Neural progenitor cell (in vitro differentiated cells): ENCODE measurements at places on chromosomes 11 and 22.

DNA sequence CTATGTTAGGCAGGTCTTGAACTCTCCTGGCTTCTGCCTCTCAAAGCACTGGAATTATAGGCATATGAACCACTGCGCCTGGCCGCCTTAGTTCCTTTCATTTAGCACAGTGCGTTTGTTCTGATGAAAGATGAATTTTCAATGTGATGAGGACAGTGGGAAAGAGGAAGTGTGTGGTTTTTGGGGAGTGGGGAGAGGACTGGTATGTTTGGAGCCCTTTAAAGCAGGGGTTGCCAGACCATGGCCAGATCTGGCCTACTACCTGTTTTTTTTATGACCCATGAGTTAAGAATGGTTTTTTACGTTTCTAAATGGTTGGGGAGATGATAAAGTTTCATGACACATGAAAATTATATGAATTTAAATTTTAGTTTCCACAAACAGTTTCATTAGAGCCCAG is 12.5 kb downstream of the ATXN10 start:
- no peak for DNase-seq

- no peak for DNase-seq
These were observed 2.3 kb downstream of the SMTN start for GRCh38 chr22:31083377-31083768.

DNA sequence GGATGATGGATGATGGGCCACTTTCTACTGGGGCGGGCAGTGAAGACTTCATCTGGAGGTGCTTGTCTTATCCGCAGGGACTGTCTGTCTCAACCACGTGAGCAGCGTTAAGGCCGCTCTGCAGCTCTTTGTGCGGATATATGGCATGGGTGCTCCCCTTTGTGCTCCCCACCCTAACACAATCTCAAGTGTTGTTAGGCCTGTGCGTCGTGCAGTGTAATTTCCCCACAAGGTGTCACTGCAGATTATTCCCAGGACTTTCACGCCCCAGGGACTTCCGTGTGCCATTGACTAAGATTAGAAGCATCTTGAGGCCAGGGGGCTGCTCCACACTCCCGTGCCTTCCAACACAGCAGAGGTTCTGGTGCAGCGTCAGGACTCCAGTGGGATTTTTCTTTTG is 65.3 kb downstream of the TBC1D22A start:
- DNase-seq, result no peak

- no peak for DNase-seq
These were observed 421.0 kb downstream of the SOX6 start for GRCh38 chr11:15935373-15935772.

DNA sequence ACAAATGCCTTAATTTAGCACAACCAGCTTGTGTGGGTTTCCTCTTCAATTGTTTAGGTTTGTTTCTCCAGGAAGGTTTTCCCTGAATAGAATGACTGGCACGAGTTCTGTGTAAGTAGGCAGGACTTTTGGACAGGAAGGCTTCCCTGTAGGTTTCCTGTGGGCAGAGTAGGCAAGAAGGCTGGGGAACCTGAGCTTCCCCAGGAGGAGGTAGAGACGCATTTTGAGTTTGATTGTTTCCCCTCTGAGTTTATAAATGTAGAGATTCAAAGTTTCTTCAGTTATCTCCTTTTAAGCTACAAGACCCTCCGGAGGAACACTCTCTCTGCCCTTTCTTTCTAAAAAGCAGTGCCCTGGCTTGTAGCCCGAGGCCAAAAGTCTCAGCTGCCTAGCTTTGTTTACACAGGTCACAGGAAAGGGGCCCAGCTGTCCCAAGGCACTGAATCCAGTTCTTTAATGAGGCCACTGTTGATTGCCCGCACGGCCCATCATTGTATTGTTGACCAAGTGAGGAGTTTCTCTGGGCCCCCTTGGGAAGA is 66.6 kb upstream of the RDX start:
- DNase-seq, result peak; percentile 81

GRCh38 chr11:71286701-71287643 is 34.6 kb upstream of the SHANK2 start:
- no peak for DNase-seq

- DNase-seq, result peak; percentile 48
These were observed 8.2 kb upstream of the PARVG start for GRCh38 chr22:44172370-44173108.

GRCh38 chr11:2151500-2152257 is 9.3 kb downstream of the INS start:
- DNase-seq, result peak; percentile 94

- DNase-seq, result no peak
These were observed 49.1 kb downstream of the CDKN1C start for GRCh38 chr11:2836315-2837095.

- no peak for DNase-seq
These were observed 3.4 kb downstream of the KMT2A start for GRCh38 chr11:118439646-118440045.

GRCh38 chr11:1308743-1309497 is 512 bp downstream of the TOLLIP start:
- no peak for DNase-seq

DNA sequence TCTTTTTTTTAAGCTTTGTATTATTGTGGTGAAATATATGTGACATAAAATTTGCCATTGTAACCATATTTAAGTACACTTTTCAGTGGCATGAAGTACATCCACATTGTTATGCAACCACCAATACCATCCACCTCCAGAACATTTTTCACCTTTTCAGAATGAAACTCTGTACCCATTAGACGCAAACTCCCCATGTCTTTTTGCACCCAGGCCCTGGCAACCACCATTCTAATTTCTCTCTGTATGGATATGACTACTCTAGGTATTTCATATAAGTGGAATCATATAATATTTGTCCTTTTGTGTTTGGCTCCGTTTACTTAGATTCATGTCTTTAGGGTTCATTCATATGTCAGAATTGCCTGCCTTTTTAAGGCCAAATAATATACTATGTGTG is 182.8 kb upstream of the TBCEL start:
- DNase-seq, result no peak

DNA sequence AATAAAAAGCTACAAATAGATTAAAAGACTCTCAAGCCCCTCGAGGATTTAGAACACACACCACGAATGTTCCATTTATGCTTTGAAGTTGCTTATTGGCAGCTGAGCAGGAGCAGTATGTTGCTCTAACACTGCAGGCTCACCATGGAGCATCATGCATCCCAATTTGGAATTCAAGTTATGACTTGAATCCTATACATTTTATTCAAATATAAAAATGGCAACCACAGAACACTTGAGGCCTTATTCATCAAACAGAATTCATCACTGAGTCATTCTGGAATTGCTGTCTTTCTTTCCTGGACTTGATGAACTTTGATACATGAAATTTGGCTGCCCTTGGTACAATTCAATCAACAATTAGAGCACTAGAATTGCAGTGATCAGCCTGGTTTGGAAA is 24.5 kb upstream of the BLID start:
- no peak for DNase-seq

DNA sequence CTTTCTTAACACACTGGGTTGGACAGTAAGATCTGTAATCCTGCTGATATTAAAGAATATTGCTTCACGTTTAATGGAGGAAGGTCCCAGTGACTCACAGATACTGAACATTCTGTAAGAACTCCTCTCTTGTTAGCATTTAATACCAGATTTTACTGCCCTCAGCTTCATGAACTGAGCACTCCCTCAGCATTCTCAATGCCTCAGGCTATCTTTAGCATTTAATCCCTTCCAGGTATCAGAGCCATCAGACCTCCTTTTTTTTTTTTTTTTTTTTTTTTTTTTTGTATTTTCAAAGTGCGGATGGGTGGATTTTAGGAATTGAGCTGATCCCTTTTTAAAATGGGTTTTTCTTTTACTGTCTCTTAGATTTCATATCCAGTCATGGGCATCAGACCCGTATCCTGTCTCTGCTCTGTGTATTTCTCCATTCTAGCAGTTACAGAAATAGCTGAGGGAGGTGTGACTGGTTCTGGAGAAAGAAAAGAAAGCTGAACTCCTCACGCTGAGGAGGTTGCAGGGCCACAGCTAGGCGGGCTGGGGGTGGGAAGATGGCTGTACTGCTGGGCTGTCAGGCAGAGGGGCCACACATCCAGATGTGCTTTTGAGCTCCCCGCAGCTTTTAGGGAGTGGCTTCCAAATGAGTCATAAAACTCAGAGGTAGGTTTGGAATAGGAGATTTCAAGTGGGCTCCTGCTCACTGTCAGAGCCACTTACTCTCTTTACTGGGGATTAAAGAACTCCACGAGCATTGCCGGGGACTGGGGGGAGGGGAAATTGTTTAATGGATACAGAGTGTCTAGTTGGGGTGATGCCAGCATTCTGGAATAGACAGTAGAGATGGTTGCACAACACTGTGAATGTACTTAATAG is 97.0 kb downstream of the SYT9 start:
- peak; percentile 38 for DNase-seq

GRCh38 chr11:68940651-68941323 is 37.1 kb downstream of the IGHMBP2 start:
- DNase-seq, result no peak

DNA sequence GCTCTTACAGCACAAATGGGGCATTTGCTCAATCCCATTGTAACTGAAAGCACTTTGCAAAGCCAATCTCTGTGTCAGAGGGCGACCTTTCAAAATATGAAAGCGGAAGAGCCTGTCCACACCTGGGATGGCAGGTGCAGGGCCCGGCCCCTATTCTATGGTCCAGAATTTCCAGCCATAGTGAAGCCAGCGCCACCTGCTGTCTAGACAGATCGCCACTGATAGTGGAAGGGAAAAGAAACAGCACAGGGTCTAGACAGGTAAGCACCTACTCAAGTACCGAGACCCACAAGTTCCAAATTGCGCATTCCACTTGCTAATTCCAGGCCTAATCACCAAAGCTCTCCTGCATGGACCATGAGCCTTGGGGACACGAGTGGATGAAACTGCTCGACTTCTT is 141.4 kb downstream of the NTM start:
- DNase-seq, result peak; percentile 72
